PC-3 (cell line): ENCODE measurements at places on chromosomes 11 and 22.

- DNase-seq: no peak
Observed at GRCh38 chr11:7871056-7871455, 60.0 kb downstream of the OR10A6 start.

DNA sequence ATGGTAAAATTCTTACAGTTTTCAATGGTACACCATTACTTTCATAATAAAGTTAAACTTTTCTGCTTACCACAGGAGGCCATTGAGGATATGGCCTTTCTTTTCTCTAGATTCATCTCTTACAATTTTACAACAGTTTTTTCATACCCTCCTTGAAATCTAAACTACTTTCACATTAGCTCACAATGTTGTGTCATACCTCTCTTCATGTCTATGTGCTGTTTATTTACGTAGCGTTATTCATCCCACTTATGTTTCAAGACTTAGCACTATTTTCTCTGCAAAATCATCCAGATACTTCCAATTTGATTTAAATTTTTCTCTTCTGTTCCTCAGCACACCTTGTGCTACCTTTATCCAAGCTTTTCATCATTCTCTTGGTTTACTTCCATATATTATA, 123.3 kb downstream of the METTL15 start:
- no peak for DNase-seq

GRCh38 chr11:28463826-28464225, 355.6 kb downstream of the METTL15 start:
- DNase-seq: no peak

GRCh38 chr11:80024119-80024518, 583.3 kb upstream of the TENM4 start:
- no peak for DNase-seq

- DNase-seq: no peak
Observed at GRCh38 chr11:57378186-57378585, 2.8 kb downstream of the PRG3 start.

- no peak for DNase-seq
Observed at GRCh38 chr11:125063429-125064043, 431 bp downstream of the SLC37A2 start.

- DNase-seq: peak; percentile 81
Observed at GRCh38 chr11:97361812-97362378, 972.1 kb downstream of the JRKL start.

DNA sequence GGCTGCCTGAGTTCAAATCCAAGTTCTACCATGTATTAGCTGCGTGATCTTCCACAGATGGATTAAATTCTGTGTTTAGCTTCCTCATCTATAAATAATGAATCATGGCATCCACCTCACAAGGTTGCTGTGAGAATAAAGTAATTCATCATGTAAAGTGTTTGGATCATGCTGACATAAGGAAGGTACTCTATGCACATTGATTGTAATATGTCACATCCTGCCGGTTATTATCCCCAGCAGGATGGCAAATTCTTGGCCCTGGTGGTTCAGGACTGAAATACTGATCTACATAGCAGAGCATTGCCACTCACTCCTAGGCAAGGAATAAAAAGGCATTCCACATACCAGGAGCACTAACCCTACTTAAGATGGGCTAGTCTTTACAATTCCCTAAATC, 40.8 kb downstream of the LGR4 start:
- DNase-seq: no peak

GRCh38 chr22:31342389-31343140, 3.6 kb downstream of the PATZ1 start:
- no peak for DNase-seq

DNA sequence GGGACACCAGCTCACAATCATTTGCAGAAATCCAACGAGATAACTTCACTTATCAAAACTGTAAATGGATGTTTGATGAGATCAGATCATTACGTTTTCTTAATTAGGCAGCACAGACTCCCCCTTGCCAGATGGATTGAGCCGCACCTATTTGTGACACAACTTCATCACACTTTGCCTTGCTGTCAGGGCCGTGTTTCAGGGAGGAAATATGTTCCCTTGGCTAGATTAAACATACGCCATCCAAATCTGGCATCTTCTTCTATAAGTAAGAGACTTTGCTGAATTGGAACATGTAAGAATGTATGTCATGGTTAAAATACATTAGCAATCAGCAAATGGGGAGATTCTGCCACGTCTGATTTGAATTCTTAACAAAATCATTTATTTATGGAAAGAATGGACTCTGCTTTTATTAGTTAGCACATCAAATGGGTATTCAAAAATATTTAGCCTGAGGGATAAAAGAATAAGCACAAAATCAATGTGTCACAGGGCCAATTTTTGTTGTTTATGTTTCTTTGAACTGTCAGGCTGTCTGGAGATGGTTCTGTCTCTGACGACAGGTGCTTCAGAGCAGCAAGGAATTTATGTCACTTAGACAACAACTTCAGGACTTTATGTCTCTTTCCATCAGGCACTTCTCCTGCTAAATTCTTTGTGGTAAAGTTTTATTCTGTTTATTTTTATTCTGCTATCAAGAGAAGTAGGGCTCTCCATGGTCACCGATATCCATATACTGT, 326.1 kb upstream of the NCAM1 start:
- DNase-seq: no peak

- DNase-seq: peak; percentile 21
Observed at GRCh38 chr11:33869481-33870422, 22.1 kb downstream of the LMO2 start.

DNA sequence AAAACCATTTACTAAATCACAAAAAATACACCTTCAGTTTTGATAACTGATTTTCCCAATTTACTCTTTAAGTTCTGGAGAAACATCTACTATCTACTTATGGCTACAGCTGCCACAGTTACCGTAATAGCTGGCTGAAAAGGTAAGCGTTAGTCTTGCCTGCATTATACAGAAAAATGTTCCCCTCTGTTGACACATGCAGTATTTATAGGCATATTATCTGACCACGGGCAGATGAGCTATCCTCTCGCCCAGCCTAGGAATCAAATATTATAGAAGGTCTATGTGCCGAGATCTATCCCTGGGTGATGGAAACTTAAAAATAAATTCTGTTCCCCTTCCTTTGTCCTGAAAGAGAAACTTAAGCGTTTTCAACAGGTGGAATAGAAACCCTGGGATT, 283.8 kb downstream of the CADM1 start:
- DNase-seq: no peak

GRCh38 chr22:42296883-42297282, 26.4 kb upstream of the TCF20 start:
- DNase-seq: no peak

- DNase-seq: no peak
Observed at GRCh38 chr11:67165623-67166022, 46.6 kb downstream of the KDM2A start.

DNA sequence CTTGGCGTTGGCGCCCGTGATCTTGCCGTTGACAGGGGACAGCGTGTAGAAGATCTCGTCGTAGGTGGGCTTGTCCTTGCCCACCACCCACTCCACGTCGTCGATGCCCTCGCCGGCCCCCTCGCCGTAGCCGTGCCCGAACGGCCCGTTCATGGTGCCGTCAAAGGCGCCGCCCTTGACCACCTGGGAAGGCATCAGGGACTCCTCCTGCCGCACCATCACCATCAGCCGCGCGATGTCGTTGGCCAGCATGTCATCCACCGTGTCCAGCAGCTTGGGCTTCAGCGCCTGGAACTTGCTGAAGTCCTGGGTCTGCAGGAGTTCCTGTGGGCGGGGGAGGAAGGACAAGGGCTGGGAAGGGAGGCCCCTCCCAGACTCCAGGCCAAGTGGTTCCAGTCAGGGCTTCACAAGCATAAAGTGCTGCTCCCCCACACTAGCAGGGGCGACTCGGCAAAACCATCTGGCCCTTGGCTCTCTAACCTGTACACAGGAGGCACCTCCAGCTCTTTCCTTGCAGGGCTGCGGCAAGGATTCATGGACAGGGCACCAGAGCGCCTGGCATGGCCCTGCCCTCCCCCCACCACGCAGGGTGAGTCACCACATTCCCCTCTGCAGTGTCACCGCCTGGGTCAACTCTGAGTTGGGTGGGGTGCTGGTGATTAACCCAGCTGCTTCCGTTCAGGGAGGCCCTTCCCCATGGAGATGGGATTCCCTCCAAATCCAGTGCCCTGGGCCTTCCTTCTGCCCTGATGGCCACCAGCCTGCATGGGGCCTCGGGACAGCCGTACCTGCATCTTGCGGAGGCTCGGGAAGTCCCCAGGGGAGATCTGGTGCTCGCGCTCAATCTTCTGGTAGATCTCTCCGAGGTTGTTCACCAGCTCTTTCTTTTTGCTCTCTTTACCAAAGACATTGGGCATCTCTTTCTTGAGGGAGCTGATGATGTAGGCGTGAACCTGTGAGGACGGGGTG, 10.4 kb upstream of the CDC42BPG start:
- DNase-seq: peak; percentile 100

GRCh38 chr11:130150790-130151189, 8.8 kb upstream of the ST14 start:
- no peak for DNase-seq

- DNase-seq: no peak
Observed at GRCh38 chr22:33111491-33111890, 53.3 kb upstream of the SYN3 start.
